ENCODE measurements at places on chromosomes 1 and 21.

DNA sequence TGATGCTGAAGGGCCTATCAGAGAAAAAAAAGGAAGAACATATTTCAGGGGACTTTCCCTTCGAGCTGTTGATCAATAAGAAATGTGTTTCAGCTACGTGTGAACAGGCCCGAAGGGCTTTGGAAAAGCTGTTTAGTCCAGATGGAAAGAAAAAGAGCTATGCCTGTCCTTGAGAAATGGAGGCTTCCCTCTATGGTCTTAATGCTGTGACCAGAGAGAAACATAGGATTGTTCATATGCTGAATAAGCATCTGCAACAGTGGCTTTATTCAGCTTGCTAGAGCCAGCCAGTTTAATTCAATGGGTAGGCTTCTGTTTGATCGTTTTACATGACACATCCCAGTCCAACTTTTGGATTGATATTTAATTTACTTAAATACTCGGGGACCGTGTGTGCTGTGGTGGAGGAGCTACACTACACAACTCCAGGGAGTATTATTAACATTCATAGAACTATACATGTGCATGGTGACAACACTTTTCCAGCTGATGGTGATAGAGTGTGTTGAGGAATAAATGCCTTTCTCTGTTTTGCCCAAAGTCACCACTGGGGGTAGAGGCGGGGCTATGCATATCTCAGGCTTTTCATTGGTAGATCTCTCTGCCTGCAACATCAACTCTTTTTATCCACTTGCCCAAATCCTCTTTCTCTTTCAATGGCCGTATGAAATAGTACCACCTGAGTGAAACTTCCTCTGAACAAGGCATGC lies 106.7 kb upstream of the C8B start:
- DNase-seq = no peak

- no peak for DNase-seq
Observed at GRCh38 chr1:16026723-16027484, 5.1 kb downstream of the CLCNKA start.

DNA sequence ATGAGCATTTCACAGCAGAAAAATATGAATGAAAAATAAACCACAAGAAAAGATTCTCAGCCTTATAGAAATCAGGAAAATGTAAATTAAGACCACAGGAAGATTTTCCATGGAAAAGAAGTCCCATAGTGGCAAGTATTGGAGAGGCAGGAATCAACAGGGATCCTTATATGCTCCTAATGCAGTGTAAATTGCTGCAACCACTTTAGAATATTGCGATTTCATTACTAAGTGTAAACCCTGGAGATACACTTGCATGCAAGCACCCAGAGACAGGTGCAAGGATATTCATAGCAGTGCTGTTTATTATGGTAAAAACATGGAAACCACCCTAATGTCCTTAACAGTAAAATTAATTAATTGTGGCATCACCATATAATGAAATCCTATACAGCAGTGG lies 10.6 kb upstream of the LRP8 start:
- DNase-seq = no peak

DNA sequence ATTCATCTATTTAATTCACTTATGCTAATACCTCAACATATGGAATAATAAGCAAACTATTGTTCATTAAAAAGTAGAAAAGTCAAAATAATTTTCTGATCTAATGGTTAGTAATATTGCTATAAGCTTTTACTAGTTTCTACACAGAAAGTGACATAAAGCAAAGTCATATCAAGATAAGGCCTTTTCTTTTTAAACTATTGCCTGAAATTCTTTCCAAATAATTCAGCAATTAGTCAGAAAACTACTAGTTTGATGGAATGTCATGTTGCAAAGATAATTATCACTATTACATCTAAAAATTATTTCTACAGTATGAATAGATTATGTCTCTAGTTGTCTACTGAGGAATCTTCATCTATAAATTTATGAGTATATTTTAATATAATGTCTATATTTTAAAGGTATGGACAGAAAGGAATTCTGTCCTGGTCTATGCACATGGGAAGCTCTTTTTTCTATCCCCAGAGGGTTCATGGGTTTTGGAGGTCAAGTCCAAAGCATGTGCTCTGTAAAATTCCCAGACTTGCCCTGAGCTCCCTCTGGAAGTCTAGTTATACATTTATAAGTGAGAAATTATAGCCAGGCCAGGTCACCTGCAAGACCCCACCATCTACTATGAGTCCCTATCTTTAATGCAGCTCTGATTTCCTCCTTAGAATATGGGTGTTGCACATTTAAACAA lies 84.6 kb upstream of the DPYD start:
- no peak for DNase-seq

Measured in T47D (cell line).